ENCODE measurements at places on chromosomes 2 and 18. TPM values are rescaled to one million over a fixed set of nuclear protein-coding genes. Genes with fewer than 3 reads are reported as not detected.
A peak's percentile ranks its signal among the peaks of the same experiment; 100 is the strongest.

DNA sequence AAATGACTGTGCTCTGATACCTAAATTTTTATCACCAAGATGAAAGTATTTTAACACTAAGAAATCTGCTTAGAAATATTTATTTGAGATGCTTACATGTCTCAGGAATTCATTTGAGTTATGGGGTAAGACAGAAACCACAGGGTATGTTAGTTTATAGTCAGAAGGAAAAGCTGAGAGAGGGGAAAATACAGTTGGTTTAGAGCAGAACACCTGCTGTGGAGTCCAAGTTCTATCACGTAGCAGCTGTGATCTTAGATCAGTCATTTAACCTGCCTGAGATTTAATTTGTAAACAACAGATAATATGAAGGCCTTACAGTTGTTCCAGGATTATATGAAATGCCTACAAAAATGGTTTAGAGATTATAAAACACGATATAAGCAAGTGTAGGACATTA lies 29.0 kb downstream of the PDE6D start:
- DNase-seq = peak; percentile 36

- DNase-seq = peak; percentile 91
Observed at GRCh38 chr2:234291765-234292204, 205.1 kb downstream of the ARL4C start.

TRIM54 gene
- 0.34 TPM for total RNA-seq

LIMS4 gene
- 1.5 TPM for total RNA-seq

- DNase-seq = peak; percentile 20
Observed at GRCh38 chr18:67517444-67517765, 885 bp upstream of the DSEL start.

GRCh38 chr2:208189069-208189809 lies 591 bp downstream of the C2orf80 start:
- DNase-seq = no peak

ELAC1 gene
- 4.6 TPM for total RNA-seq

DNA sequence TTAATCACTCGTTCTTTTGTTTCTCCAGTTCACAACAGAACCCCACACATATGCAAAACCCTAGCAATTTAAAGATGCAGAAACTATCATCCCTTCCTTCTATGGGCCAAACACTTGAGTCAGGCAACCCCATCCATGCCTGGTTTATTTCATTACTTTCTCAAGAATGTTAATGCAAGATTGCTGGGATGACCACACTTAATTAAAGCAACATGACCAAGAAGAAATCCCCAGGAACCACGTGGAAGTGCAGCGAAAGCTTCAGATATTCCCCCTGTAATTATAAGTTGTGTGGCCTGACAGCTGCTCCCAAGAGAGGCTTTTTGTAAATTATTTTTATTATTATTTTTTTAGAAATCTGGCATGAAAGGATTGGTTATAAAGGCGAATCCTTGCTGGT lies 246.2 kb upstream of the ID2 start:
- DNase-seq = no peak

EIF2AK2 gene
- 46.0 TPM for total RNA-seq

CMPK2 gene
- not detected for total RNA-seq

GRCh38 chr18:75057169-75057960 lies 151.6 kb downstream of the PTGR3 start:
- DNase-seq = no peak

- DNase-seq = no peak
Observed at GRCh38 chr18:32259553-32259952, 69.7 kb downstream of the MEP1B start.

GPR17 gene
- not detected for total RNA-seq

DNA sequence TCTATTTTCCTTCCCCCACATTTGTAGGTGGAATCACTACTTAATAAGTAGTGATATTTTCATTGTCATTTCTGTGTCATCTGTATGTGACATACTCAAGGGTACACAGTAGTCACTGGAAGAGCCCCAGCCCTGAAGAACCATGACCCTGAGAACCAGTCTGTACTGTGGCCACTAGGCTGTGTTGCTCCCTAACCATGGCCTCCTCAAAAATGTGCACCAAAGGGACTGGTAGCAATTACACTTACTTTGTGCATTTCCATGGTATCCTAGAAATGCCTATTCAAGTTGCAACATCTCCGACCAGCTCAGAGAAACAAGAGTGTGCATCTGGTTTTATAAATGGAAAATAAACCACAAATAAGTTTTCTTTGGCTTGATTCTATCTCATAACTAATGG lies 155.1 kb downstream of the DOCK10 start:
- no peak for DNase-seq

GRCh38 chr18:58452454-58453166 lies 176.3 kb downstream of the ALPK2 start:
- DNase-seq = no peak

DNA sequence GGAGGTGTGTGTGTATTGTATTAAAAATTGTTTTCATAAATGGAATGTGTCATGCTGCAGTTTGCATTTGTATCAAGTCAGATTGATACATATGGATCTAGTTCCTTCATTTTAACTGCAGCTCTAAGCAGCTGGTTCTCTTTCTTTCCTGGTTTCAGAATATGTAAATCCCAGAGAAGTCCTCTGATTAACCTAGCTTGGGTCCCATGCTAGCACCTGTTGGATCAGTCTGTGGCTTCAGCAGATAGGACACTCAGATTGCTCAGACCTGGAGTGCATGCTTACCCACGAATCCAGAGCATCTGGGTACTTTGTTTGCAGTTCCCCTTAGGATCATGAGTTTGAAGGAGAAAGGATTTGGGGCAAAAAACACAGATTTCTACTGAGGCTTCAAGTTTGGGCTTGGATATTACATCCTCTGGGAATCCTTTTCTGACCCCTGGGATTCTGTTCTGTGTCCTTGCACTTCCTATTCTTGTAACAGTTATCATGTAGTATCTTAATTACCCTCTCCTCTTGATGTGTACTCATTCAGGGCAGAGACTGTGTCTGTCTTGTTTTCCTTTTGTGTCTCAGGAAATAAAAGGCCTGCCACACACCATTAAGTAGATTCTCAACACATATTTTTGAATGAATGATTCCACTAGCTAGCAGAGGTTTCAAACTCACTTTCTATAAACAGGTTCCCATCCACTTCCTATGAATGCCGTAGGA lies 142.1 kb downstream of the PHLPP1 start:
- DNase-seq = peak; percentile 35

IL1RN gene
- not detected for total RNA-seq

FEV gene
- not detected for total RNA-seq

STEAP3 gene
- 2.2 TPM for total RNA-seq

All from SJCRH30 (cell line).